ENCODE measurements at places on chromosomes 1 and 21. TPM values are rescaled to one million over a fixed set of nuclear protein-coding genes. Genes with fewer than 3 reads are reported as not detected.

Gene SV2A
- total RNA-seq: 1.5 TPM

DNA sequence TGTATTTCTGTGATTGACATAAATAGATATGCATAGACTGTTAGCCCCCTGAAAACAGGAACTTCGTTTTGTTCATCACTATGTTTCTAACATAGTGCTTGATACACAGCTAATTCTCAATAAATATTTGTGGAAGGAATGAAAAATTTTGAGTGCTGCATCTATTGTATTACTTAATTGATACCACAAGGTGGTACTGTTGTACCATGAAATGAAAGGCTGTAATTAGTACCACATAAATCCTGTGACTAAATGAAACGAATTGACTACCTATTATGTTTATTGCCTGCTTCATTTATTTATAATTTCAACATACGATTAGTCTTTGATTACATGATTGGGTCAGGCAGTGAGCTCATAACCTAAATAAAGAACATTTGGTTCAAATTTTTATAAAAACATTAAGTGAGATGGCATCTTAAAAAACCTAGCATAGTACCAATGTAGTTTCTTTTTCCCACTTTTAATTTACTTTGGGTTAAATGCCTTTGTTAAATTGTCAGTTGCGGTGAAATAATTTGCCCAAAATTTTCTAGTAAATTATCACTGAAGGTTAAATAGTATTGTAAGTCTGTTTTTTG is 15.0 kb upstream of the TGFB2 start:
- no peak for DNase-seq

- DNase-seq: no peak
Measured at GRCh38 chr1:182087304-182087703, 25.8 kb upstream of the ZNF648 start.

GRCh38 chr1:204813522-204813921 is 57.1 kb upstream of the NFASC start:
- DNase-seq: no peak

Gene SELENBP1
- total RNA-seq: 82.2 TPM

Gene RHEX
- 0.71 TPM for total RNA-seq

- DNase-seq: no peak
Measured at GRCh38 chr1:93743465-93743864, 61.8 kb upstream of the BCAR3 start.

Gene KCNE2
- not detected for total RNA-seq

GRCh38 chr1:80023358-80023757 is 1016.8 kb upstream of the ADGRL4 start:
- DNase-seq: no peak

- no peak for DNase-seq
Measured at GRCh38 chr1:82465024-82465423, 664.3 kb downstream of the ADGRL2 start.

DNA sequence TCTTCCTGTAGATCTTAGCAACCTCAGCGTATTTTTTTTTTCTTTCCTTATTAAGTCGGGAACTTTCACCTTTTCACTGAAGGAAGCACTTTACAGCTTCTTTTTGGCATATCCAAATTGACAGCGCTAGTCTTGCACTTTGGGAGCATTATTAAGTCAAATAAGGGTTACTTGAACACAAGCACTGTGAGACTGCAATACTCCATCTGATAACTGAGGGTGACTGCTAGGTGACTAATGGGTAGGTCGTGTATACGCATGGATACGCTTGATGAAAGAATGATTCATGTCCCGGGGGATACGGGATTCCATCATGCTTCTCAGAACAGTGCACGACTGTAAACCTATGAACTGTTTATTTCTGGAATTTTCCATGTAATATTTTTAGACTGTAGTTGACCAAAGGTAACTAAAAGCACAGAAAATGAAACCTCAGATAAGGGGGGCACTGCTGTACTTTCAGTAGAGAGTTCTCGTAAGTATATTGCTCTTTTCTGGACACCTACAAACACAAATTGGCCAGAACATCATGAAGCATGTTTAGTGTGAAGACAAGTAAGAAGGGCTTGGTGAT is 364.7 kb downstream of the SMYD3 start:
- DNase-seq: no peak

Gene FCRL3
- 0.24 TPM for total RNA-seq

- no peak for DNase-seq
Measured at GRCh38 chr1:96306809-96307560, 414.6 kb upstream of the PTBP2 start.

Gene NPR1
- total RNA-seq: 39.0 TPM

GRCh38 chr21:45057886-45058285 is 16.5 kb upstream of the ADARB1 start:
- no peak for DNase-seq

GRCh38 chr1:27438621-27439061 is 46.2 kb downstream of the GPR3 start:
- no peak for DNase-seq

DNA sequence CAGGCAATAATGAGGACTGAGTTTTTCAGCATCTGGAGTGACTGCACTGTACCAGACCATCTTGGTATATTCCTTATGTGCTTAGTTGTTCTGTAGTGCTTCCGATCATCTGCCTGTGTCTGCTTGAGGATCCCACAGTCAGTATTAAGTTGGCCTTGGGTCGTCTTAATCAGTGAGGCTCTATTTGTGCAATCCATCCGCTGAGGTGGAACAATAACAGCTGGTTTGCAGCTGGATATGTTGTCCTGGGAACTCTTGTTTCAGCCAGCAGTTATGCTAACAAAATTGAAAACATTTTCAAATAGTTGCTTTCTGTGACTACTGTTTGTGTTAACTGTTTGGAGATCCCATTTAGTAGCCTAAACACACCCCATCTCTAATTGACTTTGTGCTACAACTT is 73.7 kb downstream of the LAMC1 start:
- no peak for DNase-seq

DNA sequence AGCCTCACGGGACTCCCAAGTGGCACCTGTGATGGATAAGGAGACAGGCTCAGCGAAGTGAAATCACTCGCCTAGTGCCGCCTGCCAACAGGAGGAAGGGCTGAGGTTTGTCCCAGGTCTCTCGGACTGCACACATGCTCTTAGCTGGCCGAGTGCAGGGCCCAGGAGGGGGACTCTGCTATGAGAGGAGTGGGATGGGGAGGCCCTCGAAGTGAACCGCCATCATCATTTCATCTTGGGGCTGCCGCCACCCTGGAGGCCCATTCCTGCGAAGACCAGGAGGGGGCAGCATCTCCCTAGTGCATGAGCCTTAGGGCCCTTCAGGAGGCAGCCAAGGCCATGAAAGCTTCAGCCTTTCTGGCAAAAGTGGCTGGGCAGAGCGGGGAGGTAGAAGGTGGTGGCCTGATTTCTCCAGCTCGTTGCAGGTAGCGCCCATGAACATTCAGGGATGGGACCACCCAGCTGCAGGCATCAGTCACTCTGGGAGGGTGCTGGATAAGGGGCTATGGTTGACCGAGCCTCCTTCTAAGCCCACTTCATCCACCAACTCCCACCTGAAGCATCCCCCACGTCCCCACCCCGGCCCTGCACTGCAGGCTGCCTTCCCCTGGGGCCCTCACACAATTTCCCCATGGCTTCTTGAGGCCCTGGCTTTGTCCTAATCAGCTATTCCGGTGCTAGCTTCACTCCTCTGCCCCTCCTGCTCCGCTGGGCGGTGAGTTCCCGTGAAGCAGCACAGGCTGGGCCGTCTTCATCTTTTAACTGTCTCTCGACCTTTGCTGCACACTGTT is 17.2 kb upstream of the RASSF5 start:
- DNase-seq: peak; percentile 82

DNA sequence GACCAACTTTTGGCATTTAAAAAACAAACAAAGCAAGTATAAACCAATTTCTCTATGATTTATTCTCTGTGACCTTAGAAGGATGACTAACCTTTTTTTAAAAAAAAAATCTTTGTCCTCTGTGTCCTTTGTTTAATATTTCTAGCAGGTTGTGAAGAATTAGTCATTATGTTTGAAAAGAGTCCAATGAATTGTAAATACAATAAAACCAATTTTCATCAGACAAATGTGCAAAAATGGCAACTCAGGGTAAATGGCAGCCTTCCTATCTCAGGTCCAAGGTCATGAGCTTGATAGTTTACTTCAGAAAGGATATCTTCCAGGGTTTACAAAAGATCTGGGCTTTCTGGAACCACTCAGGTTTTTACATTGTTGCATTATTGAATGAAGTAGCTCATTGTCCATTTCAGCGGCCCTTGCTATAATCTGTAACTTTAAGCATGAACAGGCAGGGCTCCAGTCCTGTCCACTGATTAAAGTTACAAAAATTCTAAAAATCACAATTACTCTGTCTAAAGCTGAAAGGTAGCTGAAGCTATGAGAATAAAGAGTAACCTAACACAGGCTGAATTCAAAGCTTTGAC is 11.7 kb upstream of the MAP3K21 start:
- no peak for DNase-seq

DNA sequence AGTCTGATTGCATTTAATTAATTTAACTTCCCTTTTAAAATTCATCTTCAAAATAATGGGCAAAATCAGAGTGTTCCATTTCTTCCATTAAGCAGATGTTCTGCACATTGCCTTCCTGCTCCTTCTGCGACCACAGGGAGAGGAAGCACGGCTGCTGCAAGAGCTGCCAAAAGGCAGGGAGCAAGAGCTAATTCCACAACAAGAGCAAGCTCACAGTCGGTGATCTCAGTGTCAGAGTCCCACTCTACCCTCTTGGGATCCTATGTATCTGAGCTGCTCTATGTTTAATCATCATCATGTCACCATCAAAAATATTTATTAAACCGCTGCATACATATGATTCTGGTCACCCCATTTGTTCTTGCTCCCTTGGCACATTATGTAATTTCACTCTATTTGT is 255.3 kb upstream of the CAMK1G start:
- DNase-seq: no peak

DNA sequence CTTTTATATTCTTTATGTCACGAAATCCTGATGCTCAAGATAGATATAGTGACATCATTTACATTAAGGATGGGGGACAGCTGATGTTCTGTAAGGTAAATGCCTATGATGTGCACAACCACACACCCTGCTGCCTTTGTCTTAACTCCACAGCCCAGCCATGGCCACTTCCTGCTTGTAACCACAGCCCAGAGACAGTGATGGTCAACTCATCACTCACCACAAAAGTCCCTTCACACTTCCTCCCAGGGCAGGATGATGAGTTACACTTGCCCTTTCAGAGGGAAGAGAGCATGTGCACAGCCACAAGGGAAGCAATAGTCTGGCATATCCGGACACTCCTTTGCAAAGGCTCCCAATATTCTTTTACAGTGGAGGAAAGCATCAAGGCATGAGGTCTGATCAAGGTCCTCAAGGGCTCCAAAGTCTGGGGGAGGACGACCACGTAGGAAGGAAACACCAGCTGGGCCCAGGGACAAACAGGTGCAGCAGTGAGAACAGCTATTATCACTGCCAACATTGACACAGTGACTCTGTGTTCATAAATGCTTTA is 53.8 kb downstream of the PLPP3 start:
- no peak for DNase-seq

GRCh38 chr1:17488995-17489767 is 49.7 kb upstream of the RCC2 start:
- DNase-seq: no peak

- DNase-seq: no peak
Measured at GRCh38 chr1:59077466-59078069, 219.3 kb upstream of the FGGY start.

- DNase-seq: peak; percentile 67
Measured at GRCh38 chr1:152048416-152049009, 11.7 kb upstream of the S100A11 start.

Gene FDPS
- total RNA-seq: 128 TPM

- no peak for DNase-seq
Measured at GRCh38 chr1:53946252-53947171, at the start of gene LRRC42. Gene LRRC42, plus strand, starts transcription at chr1:53946350. Its CDS starts 5,650 bp downstream, at chr1:53952000.

DNA sequence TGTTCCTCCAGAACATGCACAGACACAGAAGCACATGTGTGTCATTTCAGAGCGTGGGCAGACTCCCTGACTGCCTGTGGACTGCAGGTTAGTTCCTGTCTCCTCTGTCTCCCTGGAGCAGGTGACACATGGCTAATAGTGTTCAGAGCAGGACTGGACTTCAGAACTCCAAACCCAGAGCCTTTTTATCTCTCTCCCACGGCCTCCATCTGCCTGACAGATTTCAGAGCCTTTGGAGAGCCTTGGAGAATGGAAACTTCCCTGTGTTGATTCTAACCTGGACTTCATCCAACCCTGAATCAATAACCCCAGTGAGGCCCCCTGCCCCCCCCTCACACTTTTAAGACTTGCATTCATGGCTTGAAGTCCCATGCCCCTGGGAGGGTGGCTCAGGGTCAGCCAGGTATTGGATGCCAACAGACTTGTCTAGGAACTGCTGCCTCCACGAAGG is 44.4 kb downstream of the C1orf198 start:
- no peak for DNase-seq

DNA sequence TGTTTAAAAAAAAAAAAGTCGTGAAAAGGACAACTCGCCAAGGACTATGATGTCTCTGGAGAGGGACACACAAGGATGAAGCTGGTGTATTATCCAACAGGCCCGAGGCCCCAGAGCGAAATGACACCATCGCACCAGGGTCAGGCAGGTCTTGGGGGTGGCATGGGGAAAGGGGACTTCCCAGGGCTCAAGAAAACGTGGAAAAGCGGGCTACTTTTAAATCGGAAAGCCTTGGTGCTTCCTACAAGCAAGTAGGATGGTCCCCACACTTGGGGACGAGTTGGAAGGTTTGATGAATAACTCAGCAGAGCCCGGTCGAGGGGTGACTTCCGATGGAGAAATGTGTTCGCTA is 505 bp upstream of the GNPAT start:
- DNase-seq: no peak

DNA sequence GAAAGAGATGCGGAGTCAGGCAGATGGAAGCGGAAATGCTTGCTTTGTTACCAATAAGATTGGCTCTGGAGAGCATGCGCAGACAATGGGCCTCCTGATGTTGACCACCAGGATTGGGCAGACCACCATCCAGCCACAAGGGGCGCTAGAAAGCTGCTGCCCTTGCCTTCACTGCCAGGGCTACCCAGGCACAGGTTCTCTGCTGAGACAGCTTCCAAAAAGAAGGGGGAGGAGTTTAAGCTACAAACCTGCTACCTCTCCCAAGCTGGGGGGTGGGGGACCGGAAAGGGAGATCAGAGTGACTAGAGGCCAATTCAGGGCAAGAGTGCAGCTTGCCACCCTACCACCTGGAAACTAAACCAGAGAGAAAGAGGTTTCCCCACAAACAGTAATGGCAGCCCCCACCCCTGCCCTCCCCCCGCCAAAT is 369.7 kb downstream of the RRAGC start:
- no peak for DNase-seq

GRCh38 chr1:75985827-75986226 is 53.6 kb upstream of the ASB17 start:
- DNase-seq: no peak

Gene OR10J1
- total RNA-seq: not detected

DNA sequence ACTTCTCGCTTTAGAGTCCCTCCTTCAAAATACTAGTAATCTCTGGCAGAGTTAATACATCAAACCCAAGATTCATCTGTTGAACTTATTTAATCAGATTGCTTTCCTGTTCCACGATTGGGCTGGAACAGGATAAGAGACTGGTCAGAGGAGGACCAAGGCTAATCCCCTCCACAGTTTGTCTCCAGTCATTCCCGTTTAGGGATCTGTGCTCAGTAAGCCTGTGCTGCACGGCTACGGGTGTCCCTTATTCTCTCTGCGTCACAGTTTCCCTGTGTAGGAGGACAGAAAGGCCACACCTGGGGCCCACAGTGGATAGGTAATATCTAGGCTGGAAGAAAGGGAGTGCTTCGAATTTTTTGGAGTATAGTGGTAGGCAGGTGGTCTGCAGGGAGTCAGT is 16.5 kb upstream of the NUAK2 start:
- DNase-seq: no peak
